GM12864 (cell line): ENCODE measurements at places on chromosomes 5 and 9.

DNA sequence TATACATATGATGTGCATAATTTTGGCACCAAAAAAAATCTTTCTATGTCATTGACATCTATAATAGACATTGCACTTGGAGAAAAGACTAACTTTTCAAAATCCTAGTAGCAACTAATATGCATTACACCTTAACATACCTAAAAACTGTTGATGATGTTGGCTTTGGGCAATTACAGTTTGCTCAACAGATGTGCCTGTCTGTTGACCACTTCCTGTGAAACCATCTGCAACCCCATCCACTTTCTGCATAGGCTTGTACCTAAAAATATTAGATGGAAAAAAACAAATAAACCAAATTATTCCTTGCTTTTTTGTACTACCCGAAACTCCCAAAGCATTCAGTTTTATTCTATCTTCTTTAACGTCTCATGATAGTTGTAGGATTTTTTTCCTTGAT, 248.6 kb downstream of the RFX3 start:
- no peak for DNase-seq

- DNase-seq = no peak
These were observed 5.5 kb upstream of the FIBCD1 start for GRCh38 chr9:130944510-130945058.

DNA sequence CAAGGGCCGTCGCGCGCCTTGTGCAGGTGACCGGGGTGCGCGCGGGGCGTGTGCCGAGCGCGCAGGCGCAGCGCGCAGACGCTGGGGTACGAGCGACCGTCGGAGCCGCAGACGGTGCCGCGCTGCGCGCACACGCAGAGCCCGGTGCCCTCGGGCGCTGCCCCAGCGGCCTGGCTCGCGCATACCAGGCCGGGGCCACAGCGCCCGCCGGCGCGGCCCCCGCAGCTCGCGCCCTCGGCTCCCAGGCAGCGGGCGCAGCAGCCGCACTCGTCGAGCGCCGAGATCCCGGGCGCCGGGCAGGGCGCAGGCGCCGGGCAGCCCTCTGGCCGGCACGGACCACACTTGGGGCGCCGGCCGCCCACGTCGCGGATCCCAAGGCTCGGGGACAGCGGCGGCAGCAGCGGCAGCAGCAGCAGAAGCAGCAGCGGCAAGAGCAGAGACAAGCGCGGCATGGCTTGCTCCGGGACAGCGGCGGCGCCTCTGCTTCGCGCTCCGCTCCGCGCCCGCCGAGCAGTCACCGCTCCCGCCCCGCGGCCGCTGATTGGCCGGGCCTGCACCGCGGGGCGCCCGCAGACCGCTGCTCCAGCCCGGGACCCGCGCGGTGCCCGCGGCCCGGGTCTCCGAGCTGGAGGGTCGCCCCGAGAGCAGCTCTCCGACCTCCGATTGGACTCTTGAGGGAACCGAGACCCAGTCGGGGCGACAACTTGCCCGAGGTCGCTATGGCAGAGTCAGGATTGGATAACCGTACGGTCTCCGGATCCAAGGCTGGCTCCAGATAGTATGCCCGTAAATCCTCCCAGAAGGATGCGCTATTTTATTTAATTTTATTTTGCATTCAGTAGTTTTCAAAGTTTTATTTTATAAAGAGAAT, at the start of gene IGFBPL1:
IGFBPL1 (minus strand) TSS at position 482 of the 871 bp plus-strand sequence; CDS start at position 452, 30 bp downstream.
- no peak for DNase-seq

GRCh38 chr5:106493910-106494309, 1176.8 kb downstream of the EFNA5 start:
- no peak for DNase-seq

DNA sequence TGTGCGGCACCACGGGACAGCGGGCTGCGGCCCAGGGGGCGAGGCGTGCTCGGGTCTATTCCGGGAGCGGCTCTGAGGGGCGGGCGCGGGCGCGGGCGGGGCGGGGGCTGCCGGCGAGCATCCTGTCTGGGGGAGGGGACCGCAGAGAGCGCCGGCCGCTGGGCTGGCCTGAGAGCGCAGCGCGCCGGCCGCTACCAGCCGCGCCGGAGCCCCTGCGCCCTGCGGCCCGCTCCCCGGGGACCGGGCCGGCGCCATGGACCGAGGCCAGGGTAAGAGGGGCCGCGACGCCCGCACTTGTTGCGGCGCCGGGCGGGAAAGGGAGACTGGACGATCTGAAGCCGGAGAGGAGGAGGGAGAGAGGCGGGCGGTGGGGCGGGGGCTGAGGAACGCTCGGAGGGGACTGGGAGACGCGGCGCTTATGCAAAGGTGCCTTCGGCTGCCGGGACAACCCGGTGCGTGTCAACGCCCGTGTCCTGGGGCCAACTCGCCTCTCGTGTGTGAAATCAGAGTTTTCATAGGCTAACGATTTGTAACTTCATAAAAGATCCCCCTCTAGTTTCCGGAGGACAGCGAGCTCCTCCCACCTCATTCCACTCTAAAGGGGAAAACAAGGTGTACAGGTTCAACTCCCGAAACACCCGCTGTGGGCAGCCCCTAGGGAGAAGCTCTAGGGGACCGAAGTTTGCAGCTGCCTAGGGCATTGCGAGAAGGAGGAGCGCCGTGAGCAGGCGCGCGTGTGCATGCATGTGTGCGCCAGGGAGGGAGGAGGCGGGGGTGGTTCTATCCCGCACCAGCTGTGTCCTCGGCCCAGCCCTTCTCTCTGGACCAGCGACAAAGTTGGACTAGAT, at the start of gene AFAP1L1:
AFAP1L1 (plus strand) TSS at position 144 of the 848 bp plus-strand sequence; CDS start at position 254, 110 bp downstream.
- no peak for DNase-seq

DNA sequence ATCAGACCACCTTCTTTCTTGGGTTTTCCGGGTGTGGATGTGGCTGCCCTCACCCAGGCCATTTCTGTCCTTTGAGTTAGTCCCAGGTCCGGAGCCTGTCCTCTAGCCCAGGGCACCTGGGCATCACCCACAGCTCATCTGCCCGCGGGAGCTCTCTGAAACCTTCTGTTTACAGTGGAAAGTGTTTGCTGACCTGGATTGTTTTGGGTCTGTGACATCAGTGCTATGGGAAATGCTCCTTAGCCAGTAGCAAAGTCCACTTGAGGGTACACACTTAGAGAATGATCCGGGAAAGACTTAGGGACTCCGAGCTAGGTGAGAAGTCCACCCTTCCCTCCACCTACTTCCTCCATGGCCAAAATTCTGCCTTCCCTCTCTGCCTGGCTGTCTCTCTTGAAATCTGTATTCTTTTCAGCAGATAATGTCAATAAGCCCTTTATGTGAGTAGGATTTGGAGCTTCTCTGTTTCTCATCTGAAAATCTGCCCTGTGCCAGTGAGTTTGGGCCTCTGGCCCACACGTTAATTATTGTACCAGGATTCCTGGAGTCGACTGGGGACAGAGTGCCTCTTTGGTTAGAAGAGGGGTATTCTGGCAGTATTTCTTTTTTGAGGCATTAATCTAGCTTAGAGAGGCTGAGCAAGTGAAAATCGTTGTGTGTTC, 19.9 kb downstream of the ABLIM3 start:
- no peak for DNase-seq

DNA sequence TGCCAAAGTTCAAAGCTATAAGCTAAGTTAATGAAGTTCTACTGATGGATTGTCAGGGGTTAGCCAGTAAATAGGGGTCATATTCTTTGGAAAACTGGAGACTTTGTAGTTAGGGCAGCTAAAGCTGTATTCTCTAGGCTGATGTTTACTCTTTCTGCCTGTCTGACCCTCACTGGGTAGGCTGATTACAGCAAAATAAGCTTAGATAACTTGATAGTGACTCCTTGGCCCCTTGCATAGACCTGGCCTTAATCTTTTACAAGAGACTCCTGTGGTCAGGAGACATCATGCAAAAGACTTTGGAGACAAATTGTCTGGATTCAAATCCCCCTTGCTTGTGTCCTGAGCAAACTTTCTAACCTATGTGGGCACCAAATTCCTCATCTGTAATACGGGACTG, 314.4 kb upstream of the MSX2 start:
- DNase-seq = no peak

DNA sequence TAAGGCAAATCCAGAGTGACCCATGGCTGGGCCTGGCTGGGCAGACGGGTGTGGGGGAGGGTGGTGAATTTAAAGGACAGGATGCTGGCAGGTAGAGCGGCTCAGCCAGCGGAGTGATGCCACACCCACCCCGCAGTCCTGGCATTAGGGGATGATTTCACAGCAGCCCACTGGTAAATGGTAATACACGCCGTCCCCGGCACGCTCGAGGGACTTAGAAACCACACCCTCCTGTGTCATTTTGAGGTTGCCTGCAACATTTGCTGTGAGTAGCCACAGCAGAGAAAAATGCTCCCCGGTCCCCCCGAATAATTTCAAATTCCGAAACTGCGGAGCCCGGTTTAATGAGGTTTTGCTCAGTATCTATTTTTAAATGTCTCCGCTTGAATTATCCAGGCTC, 71.3 kb upstream of the FCN2 start:
- DNase-seq = no peak

DNA sequence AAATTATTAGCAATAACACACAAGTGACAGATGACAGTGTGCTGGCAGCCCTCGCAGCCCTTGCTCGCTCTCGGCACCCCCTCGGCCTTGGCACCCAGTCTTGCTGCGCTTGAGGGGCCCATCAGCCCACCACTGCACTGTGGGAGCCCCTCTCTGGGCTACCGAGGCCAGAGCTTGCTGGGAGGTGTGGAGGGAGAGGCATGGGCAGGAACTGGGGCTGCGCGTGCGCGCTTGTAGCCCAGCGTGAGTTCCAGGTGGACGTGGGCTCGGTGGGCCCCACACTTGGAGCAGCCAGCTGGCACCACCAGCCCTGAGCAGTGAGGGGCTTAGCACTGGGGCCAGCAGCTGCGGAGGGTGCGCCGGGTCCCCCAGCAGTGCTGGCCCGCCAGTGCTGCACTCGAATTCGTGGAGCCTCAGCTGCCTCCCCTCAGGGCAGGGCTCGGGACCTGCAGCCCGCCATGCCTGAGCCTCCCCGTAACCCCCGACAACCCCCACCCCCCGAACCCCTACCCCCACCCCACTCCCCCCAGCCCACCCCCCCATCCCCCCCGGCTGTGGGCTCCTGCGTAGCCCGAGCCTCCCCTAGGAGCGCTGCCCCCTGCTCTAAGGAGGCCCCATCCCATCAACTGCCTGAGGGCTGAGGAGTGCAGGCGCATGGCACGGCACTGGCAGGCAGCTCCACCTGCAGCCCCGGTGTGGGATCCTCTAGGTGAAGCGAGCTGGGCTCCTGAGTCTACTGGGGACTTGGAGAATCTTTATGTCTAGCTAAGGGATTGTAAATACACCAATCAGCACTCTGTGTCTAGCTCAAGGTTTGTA, 240.9 kb downstream of the TRIM36 start:
- no peak for DNase-seq

- no peak for DNase-seq
These were observed 121.0 kb downstream of the PDZD2 start for GRCh38 chr5:31759925-31760324.

DNA sequence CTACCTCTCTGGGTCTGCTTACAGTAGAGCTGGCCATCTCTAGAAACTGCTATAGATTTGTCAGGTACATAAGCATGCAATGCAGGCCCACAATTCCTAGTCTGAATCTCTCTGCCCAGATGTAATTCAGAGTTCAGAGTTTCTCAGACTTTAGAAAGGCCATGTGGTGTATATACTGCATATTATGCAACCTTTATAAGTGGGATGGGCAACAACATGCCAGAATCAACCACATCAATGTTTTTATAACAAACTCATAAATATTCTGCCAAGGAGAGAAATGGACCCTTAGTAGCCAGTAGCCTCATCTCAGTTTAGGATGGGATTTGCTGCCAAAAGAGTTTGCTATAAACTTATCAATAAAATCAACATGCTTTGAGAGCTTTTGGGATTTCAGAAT, 78.8 kb downstream of the SLC1A1 start:
- DNase-seq = no peak

DNA sequence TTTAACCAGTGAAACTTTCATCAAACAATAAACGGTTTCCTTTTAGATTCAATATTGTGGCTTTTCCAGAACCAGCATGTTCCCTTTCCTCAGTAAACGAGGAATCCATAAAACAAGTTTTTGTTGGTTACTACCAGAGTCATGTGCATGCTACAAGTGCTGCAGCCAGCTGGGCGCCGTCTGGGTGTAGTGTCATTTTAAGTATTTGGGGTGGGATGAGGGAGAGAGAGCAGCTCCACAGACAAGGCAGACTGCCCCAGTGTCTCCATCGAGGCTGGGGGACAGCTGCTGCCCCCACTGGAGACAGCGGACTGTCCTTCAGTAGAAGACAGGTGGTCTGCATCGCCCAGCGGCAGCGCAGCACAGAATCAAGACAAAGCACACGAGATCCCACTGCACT, 17.3 kb downstream of the ARPC5L start:
- DNase-seq = no peak

DNA sequence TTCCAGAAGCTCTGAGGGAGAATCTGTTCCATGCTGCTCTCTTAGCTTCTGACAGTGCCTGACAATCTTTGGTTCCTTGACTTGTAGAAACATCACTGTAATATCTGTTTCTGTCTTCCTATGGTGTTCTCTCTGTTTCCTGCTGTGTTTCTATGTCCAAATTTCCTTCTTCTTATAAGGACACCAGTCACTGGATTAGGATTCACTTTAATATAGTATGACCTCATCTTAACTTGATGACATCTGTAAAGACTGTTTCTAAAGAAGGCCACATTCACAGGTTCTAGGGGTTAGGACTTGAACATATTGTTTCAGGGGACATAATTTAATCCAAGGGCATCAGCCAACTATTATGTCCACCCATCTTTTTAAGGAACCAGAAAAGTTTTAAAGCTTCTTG, 265.6 kb downstream of the ZSWIM6 start:
- no peak for DNase-seq

DNA sequence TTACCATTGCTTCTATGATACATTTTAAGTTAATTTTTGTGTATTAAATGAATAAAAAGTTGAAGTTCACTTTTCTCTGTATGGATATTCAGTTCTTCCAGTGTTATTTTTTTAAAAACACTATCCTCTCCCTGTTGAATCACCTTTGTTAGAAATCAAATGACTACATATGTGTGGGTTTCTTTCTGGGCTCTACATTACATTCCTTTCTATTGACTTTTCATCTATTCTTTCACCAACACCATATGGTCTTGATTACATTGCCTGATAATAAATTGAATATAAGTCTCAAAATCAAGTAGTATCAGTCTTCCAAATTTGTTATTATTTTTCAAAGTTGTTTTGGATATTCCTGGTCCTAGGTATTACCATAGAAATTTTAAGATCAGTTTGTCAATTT, 7.3 kb upstream of the RASEF start:
- no peak for DNase-seq

- DNase-seq = no peak
These were observed 2.7 kb downstream of the ASTN2 start for GRCh38 chr9:117412006-117412715.

- DNase-seq = no peak
These were observed 200.4 kb downstream of the MAST4 start for GRCh38 chr5:66796305-66797292.

GRCh38 chr5:95393279-95393678, 2.1 kb downstream of the FAM81B start:
- DNase-seq = no peak

DNA sequence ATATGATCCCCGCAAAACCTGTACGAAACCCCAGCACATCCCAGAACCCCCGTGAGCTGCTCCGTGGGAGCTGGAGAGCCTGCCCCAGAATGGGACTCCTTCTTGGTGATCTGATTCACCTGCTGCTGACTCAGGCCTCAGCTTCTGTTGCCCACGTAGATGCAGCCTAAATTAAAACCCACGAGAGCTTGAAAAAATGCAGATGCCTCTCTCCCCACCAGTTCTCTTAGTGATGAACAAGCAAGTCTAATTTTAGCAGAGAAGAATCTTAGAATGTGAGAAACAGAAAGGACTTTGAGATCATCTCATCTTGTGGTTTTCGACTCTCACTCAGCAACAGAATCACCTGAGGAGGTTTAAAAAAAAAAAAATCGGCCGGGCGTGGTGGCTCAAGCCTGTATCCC, 57.6 kb downstream of the TMOD1 start:
- DNase-seq = peak; percentile 65

GRCh38 chr5:120293796-120294195, 170.3 kb upstream of the PRR16 start:
- DNase-seq = no peak
